Mucosa of descending colon (tissue), 3 donors: ENCODE measurements at places on chromosomes 13 and 19. TPM values are rescaled to one million over a fixed set of nuclear protein-coding genes. Genes with fewer than 3 reads are reported as not detected.

The USHBP1 gene
- total RNA-seq: 2.6 TPM

DNA sequence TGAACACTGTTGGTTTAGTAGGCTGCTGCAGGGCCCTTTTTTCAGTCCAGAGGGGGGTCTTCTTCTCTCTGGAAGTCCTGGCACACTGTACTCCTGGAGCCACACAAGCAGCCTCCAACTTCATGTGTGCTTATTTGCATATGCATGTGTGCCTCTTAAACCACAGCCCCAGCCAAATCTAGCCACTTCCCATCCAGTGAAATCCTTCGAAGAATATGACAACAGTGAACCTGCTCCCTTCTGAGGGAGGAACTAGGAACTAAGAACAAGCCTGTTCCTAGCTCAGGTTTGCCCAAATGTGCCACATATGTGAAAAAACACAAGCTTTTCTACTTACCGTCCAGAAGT lies 348.5 kb downstream of the FOXO1 start:
- no peak for DNase-seq

The OR10H1 gene
- 0.07 TPM for total RNA-seq

DNA sequence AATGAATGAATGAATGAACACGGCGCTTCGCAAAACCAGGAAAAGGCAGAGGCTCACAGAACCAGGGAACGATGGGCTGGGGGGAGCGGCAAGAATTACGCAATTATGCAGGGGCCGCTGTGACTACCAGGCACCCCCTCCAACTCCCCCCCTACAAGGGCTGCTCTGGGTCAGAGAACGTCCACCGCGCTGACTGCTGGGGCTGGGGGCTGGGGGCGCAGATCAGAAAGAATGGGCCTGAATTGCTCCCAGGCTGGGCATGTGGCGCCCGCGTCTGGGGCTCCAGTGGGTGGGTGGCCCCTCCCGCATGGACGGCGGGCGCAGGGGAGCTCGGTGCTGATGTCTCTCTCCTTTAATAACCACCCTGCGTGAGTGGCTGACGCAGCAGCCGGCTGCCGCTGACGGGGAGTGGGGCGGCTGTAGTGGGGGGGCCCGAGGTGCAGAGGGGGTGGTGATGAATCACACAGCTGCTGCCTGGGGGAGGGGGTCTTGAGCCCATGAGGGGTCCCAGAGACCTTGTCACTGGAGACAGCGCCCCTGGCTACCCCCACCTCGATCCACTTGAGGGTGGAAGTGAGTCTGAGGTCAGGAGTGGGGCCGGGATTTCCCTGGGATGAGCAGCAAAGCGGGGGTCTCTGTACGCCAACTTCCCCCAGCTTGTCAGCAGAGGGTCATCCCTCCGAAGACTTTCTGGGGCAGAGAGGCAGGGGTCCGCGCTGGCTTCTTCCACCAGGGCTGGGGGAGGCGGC lies 1.5 kb upstream of the CIRBP start:
- no peak for DNase-seq

GRCh38 chr13:112651750-112652511 lies 37.9 kb upstream of the ATP11A start:
- no peak for DNase-seq

GRCh38 chr13:113394339-113394640 lies 30.4 kb upstream of the GRTP1 start:
- DNase-seq: no peak

- DNase-seq: no peak
Measured at GRCh38 chr13:32491028-32491427, 47.6 kb downstream of the N4BP2L2 start.

The SPART gene
- total RNA-seq: 93.4 TPM

DNA sequence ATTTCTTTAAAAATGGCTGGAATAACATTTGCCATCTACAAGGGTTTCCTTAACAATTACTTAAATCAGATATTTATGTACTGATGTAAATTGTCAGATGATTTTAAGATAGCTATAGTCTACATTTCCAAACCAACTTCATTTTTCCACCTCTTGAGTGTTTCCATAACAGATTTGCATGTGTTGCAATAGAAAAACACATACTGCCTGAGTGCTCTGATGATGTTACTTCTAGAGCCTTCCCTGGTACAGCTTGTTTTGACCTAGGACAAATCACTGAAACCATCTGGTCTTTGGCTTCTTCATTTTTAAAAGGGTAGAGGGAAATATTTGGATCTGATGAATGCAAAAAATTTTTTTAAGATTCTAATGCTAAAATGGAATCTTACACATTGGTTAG lies 245.9 kb downstream of the PCDH9 start:
- DNase-seq: no peak

The CRLF1 gene
- 1.3 TPM for total RNA-seq

The PLVAP gene
- 22.2 TPM for total RNA-seq

The LRRC63 gene
- total RNA-seq: not detected

DNA sequence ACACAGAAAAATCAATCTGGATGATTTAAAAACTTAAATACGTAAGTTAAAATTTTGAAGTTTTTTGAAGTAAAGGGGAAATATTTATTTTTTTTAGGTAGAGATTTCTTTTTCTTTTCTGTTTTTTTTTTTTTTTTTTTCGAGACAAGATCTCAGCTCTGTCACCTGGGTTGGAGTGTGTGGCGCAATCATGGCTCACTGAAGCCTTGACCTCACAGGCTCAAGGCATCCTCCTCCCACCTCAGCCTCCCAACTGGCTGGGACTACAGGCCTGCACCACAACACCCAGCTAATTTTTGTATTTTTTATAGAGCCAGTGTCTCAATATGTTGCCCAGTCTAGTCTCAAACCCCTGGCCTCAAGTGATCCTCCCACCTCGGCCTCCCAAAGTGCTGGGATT lies 120.4 kb upstream of the CLDN10 start:
- DNase-seq: no peak

The LRRC4B gene
- 4.8 TPM for total RNA-seq

- DNase-seq: no peak
Measured at GRCh38 chr19:35085947-35086346, 29.7 kb upstream of the FXYD3 start.

- no peak for DNase-seq
Measured at GRCh38 chr13:22212576-22212975, 541.7 kb downstream of the FGF9 start.

DNA sequence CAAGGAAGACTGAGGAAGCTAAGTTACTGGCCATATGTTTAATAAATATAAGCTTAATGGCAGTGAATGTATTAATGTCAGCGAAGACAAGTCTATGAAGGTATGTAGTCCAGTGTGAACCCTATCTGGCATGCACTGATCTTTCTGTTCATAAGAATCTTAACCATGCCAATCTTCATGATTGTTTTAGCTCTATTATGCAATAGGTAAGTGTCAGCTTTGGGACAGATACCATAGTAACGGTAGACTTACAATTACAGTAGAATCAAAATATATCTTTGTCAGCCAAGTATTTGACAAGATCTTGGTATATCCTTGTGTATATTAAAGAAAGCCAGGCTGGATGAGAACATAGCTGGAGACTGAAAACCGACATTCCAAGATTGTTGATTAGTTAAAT lies 428.5 kb downstream of the SPRY2 start:
- DNase-seq: no peak

The IGFL3 gene
- total RNA-seq: not detected

The NPAS1 gene
- total RNA-seq: not detected

GRCh38 chr13:25473864-25474263 lies 102.1 kb downstream of the ATP8A2 start:
- DNase-seq: no peak

The PHLDB3 gene
- 13.2 TPM for total RNA-seq

DNA sequence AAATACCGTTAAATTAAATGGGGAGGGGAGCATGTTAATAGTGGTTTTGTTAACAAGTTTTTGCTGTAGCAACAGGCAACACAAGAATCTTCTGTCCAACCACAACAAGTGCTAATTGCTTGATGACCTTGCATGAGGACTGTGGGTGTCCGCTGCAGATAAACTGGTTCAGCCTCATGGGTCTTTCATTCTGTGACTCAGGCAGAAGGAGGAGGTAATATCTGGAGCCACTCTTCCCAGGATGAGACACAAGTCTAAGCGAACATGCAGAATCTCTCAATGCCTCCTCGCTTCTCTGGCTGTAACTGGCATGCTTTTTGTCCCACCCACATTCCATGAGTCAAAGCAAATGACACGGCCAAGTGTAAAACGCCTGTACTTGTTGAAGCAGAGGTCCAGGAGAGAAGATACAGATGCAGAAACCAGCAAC lies 56.6 kb upstream of the MYO16 start:
- no peak for DNase-seq

DNA sequence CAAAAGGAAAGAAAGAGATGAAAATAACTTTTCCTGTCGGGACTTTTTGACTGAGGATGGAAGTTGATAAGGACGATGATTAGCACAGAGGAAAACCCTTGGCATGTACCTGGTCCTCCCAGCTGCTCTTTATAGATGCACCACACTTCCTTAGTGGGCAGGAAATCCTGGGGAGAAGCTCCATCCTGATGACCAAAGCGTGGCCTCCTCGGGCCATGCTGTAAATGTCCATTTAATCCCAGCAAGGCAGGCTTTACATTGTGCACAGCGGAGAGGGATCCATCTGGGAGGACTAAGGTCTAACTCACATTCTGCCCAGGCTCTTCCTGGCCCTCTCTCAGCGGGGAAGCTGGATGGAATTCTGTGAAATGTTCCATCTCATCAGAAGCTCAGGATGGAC lies 113.5 kb downstream of the COL4A2 start:
- no peak for DNase-seq

- no peak for DNase-seq
Measured at GRCh38 chr13:51397262-51397941, 55.4 kb downstream of the INTS6 start.

- DNase-seq: no peak
Measured at GRCh38 chr13:98890186-98890585, 87.7 kb downstream of the DOCK9 start.

The CILP2 gene
- 0.09 TPM for total RNA-seq

GRCh38 chr19:46295401-46296201 lies 1.2 kb upstream of the HIF3A start:
- DNase-seq: no peak

GRCh38 chr19:3325451-3325850 lies 40.9 kb upstream of the NFIC start:
- no peak for DNase-seq

The CERS1 gene
- 0.17 TPM for total RNA-seq

GRCh38 chr13:36822785-36823184 lies 3.8 kb downstream of the RFXAP start:
- DNase-seq: no peak

DNA sequence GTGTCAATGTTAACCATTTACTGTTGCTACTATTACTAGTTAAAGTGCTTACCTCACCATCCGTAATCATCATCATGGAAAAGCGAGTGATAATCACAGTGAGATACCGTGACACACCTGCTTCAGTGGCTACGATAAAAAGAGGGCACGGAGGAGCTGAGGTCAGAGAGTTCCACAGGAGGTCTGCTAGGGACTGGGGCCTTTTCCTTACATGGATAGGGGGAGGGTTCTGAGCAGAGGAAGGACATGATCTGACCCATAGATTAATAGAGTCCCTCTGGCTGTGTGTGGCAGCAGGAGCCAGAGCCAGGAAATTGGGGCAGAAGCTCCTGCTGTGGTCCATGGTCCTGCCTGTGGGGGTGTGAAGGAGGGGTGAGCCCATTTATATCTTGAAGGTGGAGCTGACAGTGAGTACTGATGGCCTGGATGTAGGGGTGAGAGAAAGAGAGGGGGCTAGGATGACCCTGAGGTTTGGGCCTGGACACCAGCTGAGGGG lies 136.7 kb downstream of the SIPA1L3 start:
- no peak for DNase-seq

- DNase-seq: no peak
Measured at GRCh38 chr13:77430377-77430951, 103.6 kb upstream of the MYCBP2 start.

DNA sequence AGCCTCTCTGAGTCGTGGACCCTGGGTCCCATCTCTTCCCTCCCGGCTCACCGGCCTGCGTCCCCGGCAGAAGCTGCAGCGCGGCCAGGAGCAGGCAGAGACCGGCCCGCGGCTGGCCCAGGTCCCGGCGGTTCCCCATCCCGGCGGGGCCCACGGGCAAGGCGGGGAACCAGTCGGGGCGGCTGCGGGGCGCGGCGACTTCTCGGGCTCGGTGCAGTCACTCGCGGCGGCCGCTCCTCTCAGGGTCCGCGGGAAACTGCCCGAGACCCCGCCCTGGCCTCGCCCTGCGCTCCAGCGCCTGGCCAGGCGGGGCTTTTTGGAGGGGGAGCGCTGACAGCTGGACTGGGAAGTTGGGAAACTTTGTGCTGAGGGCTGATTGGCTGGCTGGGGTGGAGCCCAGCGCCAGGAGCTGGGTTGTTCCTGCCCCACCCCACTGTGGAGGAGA lies at the start of gene COL5A3:
Gene COL5A3, minus strand, starts transcription at position 258 of the 445 bp plus-strand sequence. Its CDS starts 119 bp downstream, at position 139.
- peak; percentile 59 for DNase-seq

The POSTN gene
- 75.3 TPM for total RNA-seq
